GF-D8 (cell line): ENCODE measurements at places on chromosomes 5 and 9.

- DNase-seq = no peak
Observed at GRCh38 chr5:60504342-60504741, 195.6 kb downstream of the DEPDC1B start.

DNA sequence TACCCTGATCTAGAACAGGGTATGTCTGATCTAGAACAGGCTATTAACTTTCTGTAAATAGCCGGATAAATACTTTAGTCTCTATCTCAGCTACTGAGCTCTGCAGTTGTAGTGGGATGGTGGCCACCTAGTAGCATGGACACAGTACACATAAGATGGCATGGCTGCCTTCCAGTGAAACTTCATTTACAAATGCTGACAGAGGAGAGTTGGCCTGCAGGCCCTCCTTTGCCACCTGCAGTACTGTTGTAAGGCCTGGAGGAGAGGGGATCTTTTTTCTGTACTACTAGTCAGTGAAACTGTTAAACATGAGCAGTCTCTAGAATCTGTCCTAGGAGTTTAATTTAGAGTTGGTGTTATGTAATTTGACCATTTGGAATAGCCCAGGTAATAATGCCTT lies 86.0 kb downstream of the TRIO start:
- no peak for DNase-seq

DNA sequence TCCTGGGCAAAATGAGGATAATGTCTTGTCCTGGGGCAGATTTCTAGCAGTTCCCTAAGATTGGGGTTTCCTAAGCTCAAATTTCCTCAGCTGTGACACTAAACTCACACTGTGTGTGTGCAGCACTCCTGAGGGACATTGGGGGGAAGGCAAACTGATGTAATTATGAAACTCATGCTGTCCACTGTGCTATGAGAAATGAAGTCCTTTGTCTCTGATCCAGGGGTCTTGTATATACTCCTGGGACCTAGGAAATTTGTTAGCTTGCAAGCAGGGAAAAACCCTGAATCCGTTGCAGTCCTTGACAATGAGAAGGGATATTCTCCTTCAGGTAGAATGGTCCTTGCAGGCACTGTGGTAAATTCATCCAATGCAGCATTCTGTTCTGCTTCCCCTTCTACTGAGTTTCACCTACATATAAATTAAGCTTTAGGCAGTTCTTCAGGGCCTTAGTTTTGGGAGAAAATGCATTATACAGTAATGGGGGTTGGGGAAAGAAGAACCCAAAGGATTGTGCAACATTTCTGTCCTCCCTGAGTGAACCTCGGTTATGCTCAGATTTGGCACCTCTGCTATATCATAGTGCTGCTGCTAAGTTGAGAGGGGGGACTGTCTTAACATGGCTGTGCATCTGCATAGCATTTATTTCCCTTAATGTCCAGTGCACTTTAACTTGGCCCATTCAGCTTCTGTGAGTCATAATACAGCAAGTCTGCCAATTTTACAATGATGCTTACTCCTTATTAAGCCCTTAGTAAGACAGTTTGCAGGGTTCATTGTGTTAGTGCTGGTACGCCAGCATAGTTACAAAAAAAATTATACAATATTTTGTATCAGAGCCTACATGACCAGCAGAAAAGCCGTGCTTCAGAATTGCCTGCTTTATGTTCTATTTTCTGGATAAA lies 80.2 kb downstream of the PJA2 start:
- no peak for DNase-seq

DNA sequence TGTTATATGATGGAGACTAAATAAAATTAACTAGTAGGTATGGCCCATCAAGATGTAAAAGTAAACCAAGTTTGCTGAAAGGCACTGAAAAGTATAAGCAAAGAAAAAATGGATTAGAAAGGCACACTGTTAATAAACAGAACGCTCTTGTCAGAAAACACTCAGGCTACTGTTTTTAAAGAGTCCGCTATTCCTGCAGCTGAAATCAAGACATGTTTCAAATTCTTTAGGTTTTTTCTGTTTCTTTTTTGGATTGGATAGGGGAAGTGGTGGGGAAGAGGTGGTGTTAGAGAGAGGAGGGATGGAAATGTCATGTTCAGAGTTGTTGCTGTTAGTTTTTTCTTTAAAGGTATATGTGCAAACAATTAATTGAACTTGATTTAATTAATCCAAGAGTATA lies 17.5 kb downstream of the OSTF1 start:
- no peak for DNase-seq

- DNase-seq = no peak
Observed at GRCh38 chr9:136133191-136133958, 14.7 kb upstream of the TMEM250 start.

DNA sequence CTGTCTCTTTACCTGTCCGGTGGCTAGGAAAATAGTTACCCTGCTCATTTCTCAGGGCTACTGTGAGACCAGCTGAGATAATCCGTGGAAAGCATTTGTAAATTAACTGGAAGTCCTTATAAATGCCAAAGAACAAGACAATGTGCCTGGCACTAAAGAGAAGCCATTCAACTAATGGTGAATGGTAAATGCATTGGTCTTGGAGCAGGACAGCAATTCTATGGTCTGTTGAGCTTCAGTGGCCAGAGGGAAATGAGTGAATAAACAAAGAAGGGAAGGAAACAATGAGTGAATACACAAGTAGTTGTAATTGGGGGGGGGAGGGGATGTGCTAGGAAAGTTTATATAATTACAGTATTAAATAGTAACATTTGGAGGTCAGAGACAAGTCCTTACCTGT lies 353.6 kb downstream of the SEMA5A start:
- DNase-seq = no peak

DNA sequence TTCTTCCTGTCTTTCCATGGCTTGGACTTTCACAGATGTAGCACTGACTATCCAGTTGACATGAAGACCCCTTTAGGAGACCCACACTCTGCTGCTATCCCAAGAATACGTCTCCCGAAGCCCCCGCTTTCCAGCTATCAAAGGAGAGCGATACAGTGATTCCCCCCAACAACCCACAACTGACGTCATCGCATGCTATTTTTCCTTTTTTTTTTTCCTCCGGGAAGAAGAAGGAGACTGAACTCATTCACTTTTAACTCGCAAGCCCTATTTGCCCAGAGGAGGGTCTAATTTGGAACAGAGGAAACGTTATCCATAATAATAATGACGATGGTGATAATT lies 2.1 kb downstream of the PAPPA start:
- no peak for DNase-seq

- DNase-seq = no peak
Observed at GRCh38 chr5:68872088-68872839, 221.6 kb upstream of the SLC30A5 start.

DNA sequence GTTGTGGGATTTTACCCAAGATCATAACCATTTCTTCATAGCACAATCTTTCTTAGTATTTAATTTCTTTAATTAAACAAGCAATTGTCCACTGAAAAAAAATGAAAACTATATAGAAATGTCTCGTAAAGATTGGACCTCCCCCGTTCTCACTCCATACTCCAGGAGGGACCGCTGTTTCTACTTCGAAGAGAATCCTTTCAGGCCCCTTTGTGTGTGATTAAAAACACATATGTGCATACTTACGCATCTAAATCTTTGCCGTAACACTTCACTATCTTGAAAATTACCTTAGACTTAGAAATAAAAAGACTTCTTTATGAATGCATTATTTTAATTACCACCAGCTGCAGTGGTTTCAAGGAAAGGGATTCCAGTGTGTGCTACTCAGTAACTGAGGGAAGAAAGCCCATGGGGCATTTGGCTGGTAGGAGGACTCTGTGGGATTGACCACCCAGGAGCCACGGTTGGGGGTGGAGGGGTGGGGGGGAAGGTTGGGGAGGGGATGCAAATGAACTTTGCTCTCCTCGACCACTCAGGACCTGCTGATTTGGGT lies 209.1 kb downstream of the FAM114A2 start:
- DNase-seq = no peak

DNA sequence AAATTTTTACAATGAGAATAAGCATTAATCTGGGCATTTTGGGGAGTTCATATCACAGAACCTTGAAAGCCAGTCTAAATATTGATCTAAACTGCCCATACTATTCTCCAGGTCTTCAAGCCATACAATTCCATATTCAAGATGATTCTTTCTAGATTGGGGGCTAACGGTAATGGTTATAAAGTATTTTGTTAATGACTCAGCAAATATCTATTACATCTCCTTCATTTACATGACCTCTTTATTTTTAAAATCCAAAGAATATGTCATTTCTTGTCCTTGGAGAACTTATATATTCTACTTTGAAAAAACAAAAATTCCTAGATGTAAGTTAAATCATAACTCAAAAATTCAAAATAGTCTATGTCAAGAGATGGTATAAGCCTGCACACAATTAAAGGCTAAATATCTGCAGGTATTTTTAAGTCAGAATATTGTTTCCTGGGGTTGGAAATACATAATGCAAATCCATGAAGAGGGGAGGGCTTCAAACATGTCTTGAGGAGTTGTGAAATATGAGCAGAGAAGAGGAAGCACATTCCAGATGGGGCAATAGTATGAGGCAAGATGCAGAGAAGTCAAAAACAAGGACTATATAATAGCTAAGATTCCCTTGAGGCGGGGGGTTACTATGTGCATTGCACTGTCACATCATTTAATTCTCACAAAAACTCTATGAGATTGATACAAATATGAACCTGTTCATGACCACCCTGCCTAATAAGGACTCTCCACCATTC lies 526.4 kb downstream of the NR2F1-AS1 start:
- peak; percentile 0 for DNase-seq

- DNase-seq = no peak
Observed at GRCh38 chr5:55022450-55022849, 1.6 kb upstream of the GZMK start.

GRCh38 chr5:34530637-34531036 lies 125.5 kb upstream of the RAI14 start:
- no peak for DNase-seq

GRCh38 chr5:134387443-134387842 lies 16.1 kb downstream of the UBE2B start:
- no peak for DNase-seq

DNA sequence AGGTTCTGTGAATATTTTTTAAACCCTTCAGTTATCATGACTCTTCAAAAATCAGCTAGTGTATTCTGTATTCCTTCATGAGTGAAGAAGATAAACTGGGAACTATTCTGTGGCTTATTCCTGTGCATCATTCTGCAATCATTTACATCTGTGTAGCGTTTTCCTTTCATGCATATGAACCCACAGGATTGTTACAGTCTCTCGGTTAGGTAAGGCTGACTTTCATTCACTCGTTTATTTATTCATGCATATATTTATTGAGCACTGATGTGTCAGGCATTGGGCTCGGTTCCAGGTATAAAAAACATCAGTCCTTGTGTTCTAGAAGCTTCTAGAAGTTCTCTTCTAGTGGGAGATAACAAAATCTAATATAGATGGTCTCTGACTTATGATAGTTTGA lies 318.4 kb downstream of the MAN2A1 start:
- DNase-seq = no peak

DNA sequence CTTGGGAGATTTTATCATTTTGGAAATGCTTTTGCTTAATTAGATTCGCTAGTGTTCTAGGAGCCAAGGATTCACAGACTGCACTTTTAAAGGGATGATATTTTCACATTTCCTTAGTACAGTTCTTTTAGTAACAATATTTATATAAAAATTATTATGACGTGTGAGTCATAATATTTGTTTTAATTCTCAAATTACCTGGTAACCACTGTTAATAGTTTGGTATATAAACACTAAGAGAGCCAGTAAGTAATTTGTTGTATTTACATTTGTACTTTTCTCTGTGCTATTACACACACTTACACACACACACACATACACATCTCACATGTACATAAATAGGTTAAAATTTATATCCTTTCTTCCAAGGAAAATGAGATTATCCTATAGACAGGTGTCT lies 58.8 kb upstream of the RAD23B start:
- no peak for DNase-seq

- no peak for DNase-seq
Observed at GRCh38 chr5:154479944-154480750, 2.1 kb upstream of the HAND1 start.

DNA sequence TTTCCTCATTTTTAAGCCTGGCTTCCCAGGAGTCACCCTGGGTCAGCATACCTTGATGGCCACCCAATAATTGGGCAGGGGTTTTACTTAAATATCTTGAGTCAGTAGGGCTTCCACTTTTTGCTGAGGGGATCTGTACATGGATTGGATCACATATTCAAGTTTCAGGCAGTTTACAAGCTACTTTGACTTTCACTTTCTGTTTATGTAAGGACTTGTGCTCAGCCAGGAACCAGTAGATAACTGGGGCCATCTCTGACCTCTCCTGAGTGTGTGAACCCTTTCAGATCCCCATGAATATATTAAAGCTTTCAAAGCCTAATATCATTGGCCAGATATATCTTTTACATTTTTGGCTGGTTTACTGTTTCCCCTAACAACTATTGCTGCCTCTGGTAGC lies 45.1 kb downstream of the SLCO6A1 start:
- DNase-seq = no peak

- DNase-seq = peak; percentile 26
Observed at GRCh38 chr9:33264003-33264472, 470 bp downstream of the BAG1 start.

DNA sequence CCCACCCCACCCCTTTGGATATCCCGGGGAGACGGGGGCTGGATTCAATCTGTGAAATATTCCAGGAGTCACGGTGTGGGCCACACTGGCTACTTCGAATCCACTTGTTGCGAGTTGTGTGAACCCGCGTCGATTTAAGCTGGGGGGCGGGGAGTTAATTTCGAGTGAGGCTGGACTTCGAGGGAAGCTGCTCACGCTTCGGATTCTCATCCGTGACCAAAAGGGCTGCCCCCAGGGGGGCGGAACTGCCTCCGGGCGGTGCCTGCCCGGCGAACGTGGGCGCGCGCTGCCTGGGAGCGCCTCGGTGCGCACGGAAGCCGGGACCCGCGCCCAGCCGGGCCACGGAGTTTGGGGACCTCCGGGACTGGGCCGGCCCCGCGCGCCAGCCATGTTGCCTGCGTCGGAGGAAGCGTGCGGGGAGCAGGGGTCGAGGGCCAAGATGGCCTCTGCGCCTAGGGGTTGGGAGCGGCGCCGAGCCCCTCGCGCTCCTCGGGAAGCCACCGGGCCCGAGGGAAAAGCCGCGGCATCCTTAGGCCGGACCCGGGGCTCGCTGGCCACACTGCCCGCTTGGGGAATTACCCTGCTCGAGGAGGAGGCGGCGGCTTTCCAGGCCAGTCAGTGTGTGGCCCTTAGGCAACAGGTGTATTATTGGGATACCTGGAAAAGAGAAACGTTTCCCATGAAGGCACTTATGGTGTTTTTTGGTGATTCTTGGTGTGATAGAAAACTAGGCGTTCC lies 975 bp downstream of the OCLN start:
- DNase-seq = no peak

DNA sequence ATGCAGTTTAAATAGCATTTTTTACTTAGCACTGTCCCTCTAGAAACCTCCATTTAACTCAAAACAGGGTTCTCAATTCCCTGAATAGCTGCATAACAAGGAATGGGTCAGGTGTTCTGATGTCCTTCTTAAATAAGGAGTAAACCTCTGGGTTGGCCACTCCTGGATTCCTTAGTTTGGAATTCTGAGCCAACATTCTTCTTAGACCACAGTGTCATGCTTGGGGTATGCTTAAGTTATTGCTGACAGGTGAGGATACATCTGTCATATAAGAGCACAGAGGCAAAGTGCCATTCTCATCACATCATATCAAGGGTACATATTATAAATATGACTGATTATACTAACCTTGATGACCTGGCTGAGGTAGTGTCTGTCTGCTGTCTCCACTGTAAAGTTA lies 179.9 kb upstream of the SEMA6A start:
- DNase-seq = no peak
